ENCODE measurements at places on chromosomes 11 and 22.

DNA sequence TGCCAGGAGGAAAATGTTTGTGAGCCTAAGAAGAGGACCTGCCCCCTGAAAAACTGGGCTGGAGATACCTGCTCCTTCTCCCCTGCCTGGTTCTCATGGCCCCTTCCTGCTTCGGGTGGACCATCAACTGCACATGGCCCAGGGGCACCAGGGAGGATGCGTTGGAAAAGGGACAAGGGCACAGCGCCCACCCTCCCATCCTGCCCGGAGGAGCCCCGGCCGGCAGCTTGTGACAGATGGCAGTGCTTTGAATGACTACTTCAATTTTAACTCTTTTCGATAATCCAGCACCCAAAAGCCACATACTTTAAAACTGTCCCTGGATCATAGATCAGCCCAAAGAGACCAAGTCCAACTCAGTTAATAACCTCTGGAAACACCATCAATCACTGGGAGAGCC, 135.8 kb upstream of the NECTIN1 start:
- no peak for DNase-seq

GRCh38 chr22:48531761-48532435, 1295.8 kb downstream of the BRD1 start:
- DNase-seq, result no peak

DNA sequence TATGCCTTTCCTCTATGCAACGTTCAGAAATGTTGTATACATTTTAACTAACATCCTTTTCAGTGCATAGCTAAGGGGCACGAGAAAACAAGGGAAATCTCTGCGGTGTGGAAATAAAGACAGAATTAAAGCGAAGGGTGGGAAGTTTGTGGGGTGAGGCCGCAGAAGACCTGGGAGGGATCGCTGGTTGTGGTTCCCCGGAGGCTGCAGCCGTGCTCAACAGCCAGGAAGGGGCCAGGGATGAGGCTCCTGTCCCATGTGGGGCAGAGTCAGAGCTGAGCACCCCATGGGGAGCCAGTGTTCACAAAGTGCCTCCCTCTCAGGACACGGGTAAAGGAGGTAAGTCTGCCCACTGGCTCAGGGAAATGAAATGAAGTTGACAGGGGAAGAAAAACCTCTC, 67.5 kb downstream of the MYEOV start:
- no peak for DNase-seq

DNA sequence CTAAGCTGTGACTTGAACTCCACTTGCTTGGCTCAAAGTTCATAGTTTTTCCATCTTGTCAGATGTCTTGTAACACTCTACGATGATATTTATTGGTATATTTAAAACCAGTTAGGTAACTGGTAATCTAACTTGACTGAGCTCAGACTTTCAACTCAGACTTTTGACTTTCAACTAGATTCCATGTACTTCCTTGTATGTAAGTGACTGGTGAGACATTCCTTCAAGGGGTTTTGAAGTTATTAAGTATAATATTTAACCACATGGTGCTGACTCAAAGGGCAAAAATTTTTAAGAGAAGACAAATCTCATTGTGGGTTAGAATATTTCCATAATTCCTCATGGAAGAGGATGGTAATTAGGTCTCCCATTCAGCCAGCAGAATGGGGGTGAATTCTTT, 631.3 kb upstream of the ANO5 start:
- no peak for DNase-seq

DNA sequence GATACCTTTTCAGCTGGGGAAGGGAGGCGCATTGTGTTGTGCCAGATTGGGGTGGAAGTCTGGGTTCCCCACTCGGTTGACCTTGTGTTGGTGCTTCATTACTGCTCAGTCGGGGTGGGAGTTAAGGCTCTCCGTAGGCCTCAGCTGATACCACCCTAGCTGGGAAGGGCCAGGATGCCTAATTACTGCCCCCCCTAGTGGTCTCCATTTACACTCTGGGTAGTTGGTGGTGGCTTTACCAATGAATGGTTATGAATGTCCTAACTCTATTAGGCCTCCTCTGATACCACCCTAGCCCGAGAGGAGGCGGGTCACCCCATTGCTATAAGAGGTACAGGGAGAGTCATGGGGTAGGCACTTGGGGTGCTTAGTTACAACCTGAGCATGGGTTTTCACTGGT, 27.5 kb upstream of the HIKESHI start:
- DNase-seq, result no peak

DNA sequence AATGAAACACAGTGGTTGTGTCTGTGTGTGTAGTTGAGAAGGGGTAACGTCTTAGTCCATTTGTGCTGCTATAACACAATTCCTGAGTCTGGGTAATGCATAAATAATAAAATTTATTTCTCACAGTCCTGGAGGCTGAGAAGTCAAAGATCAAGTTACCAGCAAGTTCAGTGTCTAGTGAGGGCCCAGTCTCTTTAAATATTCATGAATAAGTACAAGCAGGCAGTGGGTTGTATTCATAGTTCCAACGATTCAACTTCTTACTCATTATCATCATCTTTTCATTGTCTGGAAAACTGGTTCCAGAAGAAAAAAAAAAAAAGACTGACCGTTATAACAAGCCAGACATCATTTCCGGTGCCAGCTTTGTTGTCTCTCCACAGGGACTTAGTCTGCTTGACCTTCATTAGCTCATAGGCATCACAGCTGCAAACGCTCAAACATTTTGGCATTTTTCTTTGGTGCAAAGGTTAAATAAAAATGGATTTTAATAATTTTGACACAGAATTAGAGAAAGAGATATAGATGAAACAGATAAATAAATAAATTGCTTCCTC, 1297.5 kb downstream of the LRRC4C start:
- DNase-seq, result no peak

DNA sequence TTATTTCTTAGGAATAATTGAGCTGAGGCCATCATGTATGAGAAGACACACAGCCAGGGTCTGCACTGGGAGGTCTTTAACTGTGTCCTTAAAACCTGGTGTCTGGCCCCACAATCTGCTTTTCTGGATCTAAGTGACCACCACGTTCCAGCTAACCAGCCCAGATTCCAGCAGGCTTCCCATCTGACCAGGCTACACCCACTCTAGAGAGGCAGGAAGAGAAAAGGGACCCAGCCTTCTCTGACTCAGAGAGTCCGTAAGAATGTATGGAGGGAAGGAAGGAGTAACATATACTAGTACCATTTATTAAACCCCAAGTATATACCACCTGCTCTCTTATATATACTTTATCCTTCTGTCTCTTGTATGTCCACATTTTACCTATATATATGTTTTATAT, 80.1 kb downstream of the LDLRAD3 start:
- no peak for DNase-seq

DNA sequence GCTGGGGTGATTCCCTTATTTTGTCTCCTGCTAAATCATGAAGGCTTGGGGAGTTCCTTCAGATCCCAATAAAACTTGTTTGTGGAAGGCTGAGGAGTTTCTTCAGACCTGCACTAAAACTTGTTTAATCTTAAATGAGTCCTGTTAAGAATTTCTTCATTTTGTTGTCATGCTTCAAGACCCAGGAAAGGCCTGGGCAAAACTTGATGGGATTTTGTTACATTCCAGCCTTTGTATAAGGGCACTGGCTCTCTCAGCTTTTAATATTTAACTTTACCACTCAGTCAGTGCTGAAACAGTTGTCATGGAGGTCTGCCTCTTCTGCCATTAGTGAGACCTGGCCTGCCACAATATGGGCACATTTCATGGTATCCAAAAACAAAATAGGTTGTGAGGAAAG, 699.0 kb downstream of the ETS1 start:
- DNase-seq, result no peak

DNA sequence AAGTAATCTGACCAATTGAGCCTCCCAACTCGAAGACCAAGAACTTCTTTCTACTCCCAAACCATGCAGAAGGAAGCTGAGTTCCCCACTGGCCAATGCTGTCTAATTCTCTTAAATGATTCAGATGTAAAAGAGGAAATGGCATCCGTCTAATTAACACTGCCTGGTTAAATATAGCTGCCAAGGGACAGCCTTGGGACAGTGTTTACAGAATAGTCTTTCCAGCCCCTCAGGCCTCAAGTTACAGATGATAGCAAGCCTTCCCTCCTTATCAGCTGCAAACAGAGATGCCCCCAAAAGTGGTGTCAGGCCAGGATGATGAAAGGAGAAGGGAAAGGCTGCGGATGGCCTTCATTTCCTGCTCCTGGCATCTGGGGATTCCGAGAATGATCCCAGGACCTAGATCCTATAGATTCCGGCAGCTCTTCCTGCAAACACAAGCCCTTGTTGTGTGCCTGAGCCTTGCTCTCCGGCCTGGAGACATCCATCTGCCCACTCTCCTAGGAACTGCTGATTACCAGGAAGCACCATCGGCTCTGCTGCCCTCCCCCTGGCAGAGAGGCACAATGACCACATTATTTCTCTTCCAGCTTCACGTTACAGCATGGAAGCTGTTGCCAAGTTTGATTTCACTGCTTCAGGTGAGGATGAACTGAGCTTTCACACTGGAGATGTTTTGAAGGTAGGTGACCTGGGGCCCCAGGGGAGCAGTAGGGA, 13.5 kb upstream of the TMA7B start:
- DNase-seq, result no peak

DNA sequence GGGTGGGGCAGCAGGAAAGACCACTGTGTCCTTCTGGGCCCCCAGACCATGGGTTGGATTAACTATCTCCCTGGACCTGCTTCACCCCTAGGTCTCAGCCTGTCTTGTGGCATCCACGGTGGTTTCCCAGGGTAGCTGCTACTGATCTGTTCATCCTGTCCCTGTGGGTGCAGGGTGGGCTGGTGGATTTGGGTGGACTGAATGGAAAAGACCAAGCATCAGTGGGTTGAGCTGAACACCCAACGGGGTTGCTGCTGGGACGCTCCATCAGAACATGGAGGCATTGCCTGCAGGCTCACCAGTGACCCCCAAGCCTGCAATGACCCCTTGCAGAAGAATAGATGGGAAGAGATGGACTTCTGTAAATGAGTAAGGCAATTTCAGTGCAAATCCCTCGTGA, 812.1 kb downstream of the TBC1D22A start:
- no peak for DNase-seq

GRCh38 chr11:119167933-119168332, 592 bp upstream of the NLRX1 start:
- no peak for DNase-seq

GRCh38 chr11:43503417-43503816, 144.7 kb downstream of the TTC17 start:
- no peak for DNase-seq

- no peak for DNase-seq
Measured at GRCh38 chr11:11553573-11553972, 68.2 kb downstream of the GALNT18 start.

GRCh38 chr11:45945397-45945999, 23.0 kb downstream of the LARGE2 start:
- DNase-seq, result no peak

DNA sequence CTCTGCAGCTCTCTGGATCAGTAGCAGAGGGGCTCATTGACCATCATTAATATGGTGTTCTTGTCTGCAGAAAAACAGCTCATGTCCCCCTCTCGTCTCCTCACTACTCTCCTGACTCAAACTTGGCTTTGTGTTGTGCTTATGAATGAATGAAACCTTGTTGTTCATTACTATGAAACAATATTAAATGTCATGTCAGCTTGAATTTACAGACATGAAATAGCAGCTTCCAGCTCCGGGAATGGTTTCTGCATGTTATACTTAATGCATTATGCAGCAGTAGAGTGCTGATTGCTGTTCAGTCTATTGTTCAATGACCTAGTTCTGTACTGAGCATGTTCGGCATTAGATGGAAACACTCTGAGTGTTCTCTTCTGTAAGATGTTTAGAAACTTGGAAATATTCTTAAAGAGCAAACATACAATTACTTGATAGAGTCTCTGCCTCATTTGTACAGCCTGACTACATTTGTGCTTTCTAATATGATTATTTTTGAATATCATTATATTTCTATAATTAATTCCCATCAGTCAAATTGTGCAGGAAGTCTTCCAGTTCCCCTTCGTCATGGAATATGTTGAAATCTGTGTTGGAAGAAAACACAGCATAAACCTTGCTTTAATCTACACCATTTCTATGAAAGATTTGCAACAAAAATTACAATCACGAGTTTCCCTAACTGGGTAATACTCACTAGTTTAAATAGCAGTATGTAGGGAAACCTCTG, 340.4 kb downstream of the SOX6 start:
- DNase-seq, result no peak

- DNase-seq, result no peak
Measured at GRCh38 chr11:35387111-35387982, 32.0 kb downstream of the SLC1A2 start.

GRCh38 chr11:107741044-107741823, 29.4 kb upstream of the SLN start:
- DNase-seq, result no peak

DNA sequence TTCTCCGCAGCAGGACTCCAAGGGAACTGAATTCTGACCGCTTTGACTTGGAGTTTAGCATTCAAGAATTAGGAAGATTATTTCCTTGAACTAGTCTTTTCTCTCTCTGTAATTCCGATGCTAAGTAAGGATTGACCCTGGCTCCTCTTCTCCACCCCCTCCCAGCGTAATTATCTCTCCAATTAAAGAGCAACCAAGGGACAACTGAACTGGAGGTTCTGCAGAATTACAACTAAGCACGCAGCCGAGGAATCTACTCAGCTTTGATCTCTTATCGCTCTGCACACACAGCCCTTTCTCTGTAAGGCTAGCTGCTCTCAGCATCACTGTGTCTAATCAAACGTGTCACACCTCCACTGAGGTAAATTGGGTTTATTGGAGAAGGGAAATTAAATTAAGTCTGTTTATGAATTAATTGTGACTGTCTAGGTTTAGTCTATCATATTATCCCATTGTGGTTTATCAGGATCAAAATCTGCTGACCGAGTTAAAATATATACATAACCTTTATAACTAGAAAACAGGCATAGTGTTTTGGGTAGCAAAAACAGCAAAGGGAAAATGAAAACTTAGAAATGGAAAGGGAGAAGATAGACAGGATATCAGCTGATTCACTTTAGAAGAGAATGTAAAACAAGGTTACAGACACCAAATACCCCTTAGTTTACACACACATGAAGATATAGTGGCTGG, 241.3 kb upstream of the LARGE1 start:
- DNase-seq, result no peak

- DNase-seq, result no peak
Measured at GRCh38 chr11:33387581-33387980, 130.4 kb downstream of the HIPK3 start.
